ENCODE measurements at places on chromosomes 1 and 21.

DNA sequence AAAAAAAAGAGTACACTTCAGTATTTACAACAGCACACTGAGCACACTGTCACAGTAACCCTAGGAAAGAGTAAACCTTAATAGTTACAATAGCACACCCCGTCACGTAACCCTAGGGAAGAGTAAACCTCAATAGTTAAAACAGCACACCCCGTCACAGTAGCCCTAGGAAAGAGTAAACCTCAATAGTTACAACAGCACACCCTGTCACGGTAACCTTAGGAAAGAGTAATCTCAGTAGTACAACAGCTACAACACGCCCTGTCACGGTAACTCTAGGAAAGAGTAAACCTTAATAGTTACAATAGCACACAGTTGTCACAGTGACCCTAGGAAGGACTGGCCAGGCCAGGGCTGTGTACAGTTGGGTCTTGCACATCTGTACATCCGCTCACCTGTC, 3.0 kb downstream of the CDK11A start:
- DNase-seq, result no peak

DNA sequence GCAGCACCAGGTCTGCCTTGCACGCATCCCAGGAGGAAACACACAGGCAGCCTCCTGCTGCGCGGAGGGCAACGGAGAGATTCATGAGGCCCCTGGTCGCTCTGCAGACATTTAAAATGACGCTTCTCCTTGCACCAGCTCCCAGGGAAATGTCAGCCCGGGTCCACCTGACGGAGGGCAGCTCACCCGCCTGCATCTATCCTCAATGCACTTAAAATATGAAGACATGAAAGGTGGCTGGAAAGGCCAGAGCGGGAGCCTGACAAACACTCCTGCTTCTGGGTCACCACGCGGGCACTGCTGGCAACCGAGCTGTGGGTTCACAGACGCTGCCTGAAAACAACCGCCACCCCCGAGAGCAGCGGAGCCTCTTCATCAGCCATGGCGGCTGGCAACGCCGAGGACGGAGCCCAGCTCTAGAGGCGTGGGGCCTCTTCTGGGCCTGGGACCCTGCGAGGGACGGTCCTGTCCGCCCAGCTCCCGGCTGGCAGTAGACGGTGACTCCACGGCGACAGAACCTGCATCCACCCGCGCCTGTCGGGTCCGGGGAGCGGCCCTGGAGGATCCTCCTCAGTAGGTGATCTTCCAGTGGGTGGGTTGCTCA, 22.7 kb downstream of the POFUT2 start:
- DNase-seq, result no peak

GRCh38 chr1:231395998-231396390, 26.1 kb downstream of the EGLN1 start:
- DNase-seq, result no peak

GRCh38 chr1:155307247-155307740, 1.4 kb upstream of the FDPS start:
- no peak for DNase-seq

DNA sequence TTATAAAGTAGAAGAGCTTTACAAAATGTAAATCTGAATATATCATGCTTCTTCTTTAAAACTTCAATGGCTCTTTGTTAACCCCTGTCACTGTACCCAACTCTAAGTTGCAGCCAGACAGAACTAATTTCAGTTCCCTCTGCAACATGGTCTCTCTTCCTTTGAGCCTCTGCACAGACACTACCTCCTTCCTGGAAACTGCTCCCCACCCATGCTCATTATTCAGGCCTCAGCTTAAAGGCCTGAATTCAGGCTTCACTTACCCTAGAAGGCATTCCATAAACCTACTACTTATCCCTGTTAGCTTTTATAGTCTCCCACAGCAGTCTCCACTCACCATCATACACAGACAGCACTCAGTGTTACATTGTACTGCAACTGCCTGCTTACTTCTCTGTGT, 2.6 kb upstream of the EEIG2 start:
- DNase-seq, result no peak

- no peak for DNase-seq
These were observed 21.6 kb upstream of the DPYD start for GRCh38 chr1:97942161-97943123.

DNA sequence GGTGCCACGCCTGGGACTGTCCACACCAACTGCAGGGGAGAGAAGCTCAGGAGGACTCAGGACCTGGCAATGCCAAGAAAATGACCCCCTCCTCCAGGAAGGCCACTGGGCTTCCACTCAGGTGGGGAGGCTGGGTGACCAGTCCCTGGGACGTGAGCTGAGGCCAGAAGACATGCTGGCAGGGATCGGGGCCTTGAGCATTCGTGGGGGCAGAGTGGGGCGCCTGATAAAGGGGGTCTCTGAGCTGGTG, 15.3 kb upstream of the COL6A2 start:
- DNase-seq, result no peak

GRCh38 chr1:85838238-85838637, 130.0 kb upstream of the ZNHIT6 start:
- no peak for DNase-seq

DNA sequence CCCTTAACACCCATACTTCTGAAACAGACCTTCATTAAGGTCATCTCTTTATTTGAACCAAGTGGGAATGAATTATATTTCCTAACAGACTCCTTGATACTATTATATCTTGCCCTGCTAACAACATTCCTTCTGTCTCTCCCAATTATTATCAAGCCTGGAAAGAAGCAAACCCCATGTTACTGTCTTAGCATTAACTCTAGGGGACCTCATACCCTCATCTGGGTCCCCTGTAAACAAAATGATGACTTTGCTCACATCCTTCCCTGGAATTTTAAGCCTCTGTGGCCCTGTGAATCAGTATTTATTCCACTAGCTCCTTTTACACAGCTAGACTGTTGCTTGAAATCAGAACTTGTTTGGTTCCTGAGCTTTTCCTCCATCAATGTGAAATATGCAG, 38.3 kb upstream of the BCL10 start:
- no peak for DNase-seq

DNA sequence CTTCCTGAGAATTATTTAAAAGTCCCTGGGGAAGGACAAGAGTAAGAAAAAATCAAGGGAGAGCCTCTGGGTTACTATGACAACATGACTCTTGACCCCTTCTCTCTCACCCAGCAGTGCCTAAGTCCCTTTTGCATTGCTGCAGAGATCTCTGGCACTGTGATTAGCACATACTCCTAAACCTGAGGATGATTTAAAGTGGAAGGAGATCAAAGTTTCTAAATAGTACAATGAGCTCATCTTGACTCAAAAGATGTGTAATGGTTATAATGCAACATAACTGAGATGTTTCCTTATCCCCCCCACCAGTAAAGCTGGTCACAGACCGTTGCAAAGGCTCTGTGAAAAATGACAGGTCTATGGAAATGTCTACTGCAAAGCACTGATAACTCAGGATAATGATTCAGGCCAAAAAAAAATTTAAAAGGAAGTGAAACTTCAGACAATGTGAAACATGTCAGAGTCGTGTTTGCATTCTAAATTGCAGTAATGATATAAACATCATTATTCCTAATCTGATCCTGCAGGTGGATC, 519.2 kb downstream of the KIF26B start:
- DNase-seq, result no peak

GRCh38 chr1:59315529-59316463, 18.9 kb downstream of the FGGY start:
- DNase-seq, result no peak

GRCh38 chr21:32378956-32379355, 13.9 kb downstream of the URB1 start:
- no peak for DNase-seq

DNA sequence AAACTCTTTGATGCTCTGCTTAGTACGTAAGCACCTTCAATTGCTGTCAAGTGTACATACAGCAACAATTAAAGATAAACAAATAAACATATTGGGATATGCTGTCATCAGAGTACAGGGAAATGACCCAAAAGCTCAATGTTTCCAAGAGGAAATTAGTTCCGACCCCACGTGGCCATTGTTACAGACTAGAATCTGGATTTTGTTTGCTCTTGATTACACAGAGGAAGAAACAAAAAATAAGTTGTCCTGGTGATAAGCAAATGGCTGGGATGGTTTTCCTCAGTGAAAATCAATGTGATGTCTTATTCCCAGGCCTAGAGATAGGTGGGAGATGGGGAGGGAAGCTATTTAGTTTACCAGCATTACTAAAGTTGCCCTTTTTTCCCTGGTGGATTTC, 113.0 kb upstream of the UBE2U start:
- DNase-seq, result no peak

DNA sequence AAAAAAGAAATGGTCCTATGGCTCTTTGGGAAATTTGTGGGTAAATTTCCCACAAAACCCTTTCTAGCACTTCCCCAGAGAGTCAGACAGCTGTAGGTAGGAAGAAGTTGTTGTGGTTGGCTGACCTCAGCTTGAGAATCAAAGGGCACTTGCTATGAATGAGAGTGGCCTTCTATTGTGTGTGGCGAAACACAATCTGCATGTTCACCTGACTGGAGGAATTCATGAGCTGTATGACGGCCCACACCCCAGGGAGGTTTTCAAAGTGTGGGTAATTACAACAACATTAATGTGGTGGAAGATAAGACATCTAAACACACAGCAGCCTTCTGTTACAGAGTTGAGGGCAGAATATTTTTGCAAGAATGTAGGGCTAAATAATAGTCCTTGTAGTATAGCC, 38.8 kb downstream of the NGF start:
- DNase-seq, result no peak

DNA sequence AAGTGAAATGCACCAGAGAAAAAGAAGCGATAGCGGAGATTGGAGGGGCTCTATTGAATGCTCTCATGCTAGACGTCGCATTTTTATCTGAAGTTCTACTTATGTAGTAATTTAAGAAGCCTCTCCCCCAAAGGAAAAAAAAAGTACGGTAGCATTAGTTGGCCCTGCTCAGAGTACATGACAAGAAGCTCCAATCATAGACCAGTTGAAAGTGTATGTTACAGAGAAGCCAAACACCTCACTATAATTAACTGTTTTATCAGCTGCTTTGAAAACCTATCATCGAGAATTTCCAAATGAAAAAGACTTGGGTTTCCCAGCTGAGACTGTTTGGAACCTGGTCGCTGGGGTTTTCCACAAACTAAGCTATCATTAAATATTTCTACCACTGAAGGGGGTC, 19.6 kb upstream of the OVAAL start:
- no peak for DNase-seq

GRCh38 chr1:243595527-243596210, 254.4 kb downstream of the AKT3 start:
- no peak for DNase-seq

DNA sequence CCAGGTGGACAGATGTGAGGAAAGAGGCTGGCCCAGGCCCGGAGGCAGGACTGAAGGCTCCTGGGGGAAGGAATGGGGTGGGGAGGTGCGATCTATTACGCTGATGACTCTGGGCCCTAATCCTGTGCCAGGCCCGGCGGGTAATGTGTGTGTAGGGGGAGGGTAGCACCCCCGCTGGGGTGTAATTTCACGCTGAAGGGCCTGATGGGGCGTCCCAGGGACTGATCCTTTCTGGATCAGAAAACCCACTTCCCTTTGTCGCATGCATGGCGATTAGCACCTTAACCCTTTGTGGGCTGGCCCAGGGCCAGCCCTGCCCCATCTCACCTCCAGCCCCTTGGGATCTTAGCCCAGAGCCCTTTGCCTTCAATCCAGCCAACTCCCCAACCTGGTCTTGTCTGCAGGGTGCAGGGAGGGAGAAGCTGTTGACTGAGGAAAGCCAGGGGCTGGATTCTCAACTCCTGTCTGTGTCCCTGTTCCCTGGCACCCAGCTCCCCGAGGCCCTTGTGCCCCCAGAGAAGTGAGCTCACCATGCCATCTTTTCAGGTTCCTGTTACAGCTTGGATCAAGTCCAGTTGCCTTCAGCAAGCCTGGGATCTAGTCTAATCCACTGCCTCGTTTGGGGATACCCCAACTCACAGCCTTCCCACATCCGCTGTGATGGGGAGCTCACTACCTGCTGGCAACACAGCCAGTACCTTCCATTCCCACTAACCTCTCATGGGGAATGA, 26.0 kb downstream of the KNCN start:
- no peak for DNase-seq

- DNase-seq, result no peak
These were observed 1.1 kb upstream of the ADIPOR1 start for GRCh38 chr1:202959276-202959620.

DNA sequence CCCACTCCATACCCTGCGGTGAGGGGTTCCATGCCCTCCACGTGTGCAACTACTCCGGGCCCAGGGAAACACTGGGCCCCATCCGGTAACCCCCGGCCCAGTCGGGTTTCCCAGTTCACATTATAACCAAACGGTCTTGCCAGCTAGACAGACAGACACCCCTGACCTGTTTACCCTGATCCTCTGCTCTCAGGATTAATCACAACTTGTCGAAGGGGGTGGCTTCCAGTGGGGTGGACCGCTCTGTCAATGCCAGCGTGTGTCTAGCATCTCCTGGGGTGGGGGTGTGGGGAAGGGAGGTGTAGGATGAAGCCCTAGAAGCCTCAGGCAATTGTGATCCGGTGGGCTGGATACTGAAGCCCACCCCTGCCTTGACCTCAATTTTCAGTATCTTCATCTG, 4.6 kb upstream of the OLIG2 start:
- no peak for DNase-seq

GRCh38 chr1:181101581-181102226, 13.2 kb downstream of the IER5 start:
- DNase-seq, result no peak

DNA sequence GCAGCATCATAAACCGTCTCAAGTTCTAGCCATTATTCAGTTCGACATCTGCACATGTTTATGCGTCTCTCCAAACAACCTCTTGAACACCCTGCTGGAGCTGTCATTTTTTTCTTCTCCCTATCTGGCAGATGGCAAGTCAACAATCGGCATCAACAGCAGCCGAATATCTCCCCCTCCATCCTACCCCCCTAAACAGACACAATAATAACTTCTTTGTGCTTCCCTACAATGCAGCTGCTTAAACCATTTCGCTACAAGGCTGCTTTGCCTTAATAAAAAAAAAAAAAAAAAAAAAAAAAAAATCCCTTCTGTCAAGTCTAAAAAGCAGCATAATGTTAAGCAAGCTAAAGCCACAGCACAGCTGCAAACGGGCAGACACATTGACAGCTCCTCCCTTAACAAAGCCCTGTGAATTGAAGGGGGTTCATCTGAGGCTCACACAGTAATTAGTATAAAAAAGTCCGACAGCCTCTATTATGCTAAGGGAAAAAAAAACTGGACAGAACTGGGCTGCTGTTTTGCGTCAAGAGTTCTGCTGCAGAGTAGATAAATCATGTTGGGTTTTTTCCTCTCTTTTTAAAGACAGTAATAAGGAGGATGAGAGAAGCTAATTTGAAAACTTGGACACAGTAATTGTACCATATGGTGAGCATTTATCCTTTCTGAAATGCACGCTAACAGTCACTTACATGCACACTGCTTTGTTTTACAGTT, 136.4 kb downstream of the AKT3 start:
- peak; percentile 64 for DNase-seq

GRCh38 chr1:230074270-230074669, 7.2 kb downstream of the GALNT2 start:
- no peak for DNase-seq

GRCh38 chr1:70057500-70057899, 147.9 kb downstream of the LRRC40 start:
- no peak for DNase-seq

GRCh38 chr1:144101397-144102045, 129.7 kb upstream of the FAM72C start:
- peak; percentile 42 for DNase-seq

- no peak for DNase-seq
These were observed 53.9 kb downstream of the SYDE2 start for GRCh38 chr1:85146972-85147359.

Data from head of caudate nucleus (tissue), 42 donors.